ENCODE measurements at places on chromosomes 7 and 10.
A peak's percentile ranks its signal among the peaks of the same experiment; 100 is the strongest.

DNA sequence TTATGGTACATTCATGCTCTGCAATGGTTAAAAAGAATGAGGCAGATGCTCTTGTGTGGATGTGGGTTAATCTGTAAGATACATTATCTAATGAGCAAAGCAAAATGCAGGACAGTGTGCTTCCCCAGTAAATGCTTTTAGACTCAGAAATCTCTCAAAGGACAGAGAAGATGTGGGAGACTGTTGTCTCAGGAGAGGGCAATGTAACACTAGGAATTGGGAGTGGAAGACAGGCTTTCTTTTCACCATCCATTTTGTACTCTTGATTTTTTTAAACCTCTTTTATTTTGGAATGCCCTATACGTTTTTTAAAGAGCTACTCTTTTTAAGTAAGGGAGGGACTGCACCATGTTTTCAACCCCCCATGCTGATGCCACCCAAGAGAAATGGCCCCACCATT is 77.5 kb upstream of the ADAM12 start:
- no peak for DNase-seq

DNA sequence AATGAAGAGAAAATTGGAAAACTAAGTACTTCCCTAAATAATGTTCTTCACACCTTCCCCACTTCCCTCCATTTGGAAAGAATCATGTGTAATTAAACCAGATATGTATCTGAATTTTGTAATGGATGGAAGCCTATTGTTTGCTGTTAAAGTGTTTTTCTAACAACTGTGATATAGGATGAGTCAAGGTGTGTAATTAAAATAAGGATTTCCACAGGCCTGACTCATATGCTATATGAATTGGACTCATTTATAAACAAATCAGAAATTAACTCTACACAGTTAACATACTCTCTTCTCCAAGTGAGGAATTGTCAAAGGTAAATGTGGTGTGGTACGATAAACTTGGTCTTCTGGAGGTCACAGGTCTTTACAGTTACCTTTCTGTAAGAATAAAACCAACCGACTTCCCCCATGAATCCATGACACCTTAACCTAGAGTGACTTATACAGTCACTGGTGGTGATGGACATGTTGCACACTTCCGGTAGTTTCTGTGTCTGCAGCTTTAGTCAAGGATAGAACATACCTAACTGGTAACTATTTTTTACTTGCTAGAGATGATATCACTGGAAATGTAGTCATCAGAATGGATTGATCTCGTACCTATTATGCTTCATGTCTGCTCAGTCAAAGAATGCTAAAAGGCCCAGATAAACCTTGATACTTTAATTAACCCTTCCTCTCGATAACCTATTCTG is 12.8 kb downstream of the PNLIPRP3 start:
- DNase-seq: no peak

- DNase-seq: no peak
Measured at GRCh38 chr7:47466832-47467231, 115.1 kb downstream of the TNS3 start.

DNA sequence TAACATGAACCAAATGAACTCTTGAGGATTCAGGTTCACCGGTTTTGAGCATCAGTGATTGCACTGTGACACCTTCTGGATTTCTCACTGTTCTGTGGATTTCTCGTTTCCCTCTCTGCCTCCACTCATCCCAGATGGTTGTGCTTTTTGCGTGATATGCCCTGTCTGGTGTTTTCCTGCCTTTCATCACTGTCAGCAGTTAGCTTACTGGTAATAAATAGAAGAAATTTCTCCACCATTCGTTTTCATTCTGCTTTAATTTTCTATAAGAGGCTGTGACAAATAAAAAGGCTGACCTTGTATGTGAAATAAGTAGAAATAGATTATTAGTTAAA is 16.2 kb downstream of the BPGM start:
- DNase-seq: no peak

DNA sequence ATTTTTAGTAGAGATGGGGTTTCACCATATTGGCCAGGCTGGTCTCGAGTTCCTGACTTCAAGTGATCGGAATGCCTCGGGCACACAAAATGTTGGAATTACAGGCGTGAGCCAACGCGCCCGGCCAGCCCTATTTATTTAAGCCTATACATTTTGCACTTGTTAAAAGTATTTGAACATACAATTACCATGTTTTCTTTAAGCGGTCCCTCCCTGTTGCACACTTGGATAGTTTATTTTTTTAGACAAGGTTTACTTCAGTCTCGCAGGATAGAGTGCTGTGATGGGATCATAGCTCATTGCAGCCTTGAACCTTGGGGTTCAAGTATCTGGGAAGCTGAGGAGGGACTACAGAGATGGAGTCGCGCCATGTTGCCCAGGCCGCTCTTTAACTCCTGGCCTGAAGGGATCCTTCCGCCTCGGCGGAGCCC is 35.7 kb upstream of the SRRM3 start:
- no peak for DNase-seq

- peak; percentile 49 for DNase-seq
Measured at GRCh38 chr7:2431260-2431867, 28.0 kb downstream of the CHST12 start.

DNA sequence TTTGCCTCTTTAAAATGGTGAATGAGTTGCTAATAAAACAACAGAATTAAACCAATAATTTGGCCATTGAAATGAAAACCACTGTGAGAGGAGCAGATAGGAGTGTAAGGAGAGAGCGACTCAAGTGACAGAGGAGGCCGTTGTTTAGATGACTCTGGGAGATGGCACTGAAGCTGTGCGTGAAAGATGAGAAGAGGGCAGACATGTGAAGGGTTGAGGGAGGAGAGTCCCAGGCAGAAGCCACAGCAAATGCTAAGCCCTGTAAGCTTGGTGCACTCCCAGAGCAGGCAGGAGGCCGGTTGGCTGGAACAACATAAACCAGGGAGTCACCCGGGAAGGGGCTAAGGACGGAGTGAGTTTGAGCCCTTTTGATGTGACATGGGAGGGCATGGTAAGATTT is 814 bp upstream of the OPALIN start:
- no peak for DNase-seq

DNA sequence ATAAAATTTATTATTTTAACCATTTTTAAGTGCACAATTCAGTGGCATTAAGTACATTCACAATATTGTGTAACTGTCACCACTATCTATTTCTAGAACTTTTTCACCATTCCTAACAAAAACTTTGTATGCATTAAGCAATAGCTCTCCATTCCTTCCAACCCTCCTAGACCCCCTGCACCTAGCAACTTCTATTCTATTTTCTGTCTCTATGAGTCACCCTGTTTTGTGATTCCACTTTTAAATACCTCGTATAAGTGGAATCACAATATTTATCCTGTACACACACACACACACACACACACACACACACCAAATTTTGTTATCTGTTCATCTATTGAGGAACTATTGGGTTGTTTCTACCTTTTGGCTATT is 89.2 kb downstream of the ARID5B start:
- DNase-seq: no peak

DNA sequence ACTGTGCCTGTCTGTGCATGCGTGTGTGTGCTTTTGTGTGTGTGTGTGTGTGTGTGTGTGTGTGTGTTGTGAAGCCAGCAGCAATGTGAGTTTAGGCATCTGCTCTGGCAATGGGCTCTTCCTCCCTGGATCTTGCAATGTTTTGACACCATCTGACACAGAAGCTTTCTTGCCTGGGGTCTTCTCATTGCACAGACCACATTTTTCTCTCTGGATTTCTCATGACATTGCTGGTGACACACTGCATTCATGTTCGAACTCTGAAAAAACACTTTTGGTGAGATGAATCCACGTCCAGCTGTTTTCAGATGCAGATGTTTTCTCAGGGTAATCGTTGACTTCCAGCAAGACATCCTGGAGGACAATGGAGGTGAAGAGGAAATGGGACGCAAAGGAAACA is 63.0 kb upstream of the FZD8 start:
- DNase-seq: no peak

DNA sequence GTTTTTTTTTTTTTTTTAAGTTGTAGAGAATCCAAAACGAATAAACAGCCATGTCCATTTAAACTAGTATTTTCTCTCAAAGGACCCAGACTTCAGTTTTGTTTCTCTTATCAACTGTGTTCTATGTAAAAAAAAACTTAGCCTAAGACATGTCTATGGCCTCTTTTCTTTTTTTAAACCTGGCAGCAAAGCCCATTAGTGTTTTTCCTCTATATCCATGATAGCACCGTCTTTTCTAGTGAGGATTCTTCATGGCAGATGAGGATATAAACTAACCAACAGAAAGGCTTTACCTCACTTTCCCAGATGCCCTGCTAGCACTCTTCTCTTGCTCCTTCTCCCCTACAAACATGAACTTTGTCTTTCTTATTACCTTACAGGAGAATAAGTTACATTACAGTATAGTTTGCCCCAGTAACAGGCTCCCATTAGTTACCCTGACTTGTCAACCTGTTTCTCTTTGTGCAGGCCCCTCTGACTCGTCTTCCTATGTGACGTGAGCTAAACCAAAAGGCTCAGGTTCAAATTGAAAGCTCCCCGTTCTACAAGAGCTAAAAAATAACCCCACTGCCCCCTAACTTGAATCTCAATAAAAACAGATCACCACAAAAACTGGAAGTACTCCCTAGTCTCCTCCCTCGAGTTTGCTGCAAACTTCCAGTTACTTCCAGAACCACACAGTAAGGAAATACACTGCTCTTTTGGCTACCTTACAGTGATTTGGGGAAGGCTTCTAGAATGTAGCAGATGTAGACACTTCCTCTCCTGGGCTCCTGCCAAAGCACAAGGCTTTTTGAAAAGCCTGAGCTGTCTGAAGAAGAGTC is 20.1 kb downstream of the P4HA1 start:
- DNase-seq: no peak

- DNase-seq: no peak
Measured at GRCh38 chr7:136399385-136399784, 422.2 kb upstream of the MTPN start.

DNA sequence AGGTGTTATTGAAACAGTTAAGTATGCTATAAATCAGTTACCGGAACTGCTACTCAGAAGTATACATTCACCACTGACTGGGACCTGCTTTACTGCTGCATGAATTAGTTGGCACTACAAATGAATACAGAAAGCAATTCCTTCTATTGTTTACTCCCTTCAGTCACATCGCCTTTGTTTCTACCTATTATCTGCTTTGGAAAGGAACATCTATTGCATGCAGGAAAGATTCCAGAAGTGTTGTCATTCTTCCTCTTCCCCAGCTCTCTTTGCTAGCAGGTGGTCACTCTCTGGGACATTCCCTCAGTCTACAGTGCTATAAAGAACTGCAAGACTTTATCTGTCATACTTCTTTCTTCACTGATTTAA is 131.3 kb downstream of the ANK3 start:
- DNase-seq: no peak

- no peak for DNase-seq
Measured at GRCh38 chr10:5490032-5490431, 9.3 kb downstream of the CALML5 start.

- no peak for DNase-seq
Measured at GRCh38 chr7:68720697-68721096, 877.6 kb upstream of the AUTS2 start.

- DNase-seq: no peak
Measured at GRCh38 chr7:2515424-2516193, 4.0 kb upstream of the LFNG start.

DNA sequence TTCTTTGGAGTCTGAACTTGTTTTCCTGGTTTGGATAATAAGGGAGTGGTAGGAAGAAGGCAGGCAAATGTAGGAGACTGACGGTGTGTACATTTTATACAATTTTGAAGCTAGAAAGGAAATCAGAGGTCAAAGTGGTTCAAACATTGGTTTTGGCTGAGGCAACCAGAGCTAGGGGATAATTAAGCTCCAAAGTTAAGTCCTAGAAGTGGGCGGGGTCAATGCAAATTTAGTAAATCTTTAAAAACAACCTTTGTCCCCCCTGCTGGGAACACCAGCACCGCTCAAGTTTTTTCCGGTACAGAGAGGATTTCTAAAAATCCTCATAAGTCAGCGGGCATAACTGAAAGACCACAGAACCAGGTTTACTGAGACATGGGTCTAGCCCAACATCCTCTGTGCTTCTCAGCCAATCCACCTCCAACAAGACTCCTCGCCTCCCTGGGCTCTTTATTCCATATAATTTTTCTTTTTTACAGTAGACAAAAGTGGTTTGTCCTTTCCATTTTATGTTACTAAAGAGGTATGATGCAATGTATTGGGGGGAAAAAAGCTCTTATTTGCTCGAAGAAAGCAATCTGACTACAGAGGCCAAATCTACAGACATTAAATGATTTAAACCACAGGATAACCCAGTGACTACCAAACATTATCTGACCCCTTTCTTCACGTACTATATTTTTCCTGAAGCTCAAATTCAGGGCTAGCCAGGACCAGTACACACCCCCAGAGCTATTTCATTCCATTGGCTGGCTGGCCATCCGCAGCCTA is 1.6 kb downstream of the GLUD1 start:
- no peak for DNase-seq
